ENCODE measurements at places on chromosomes 7 and 10.
A peak's percentile ranks its signal among the peaks of the same experiment; 100 is the strongest.

GRCh38 chr10:126977216-126977615, 72.0 kb downstream of the DOCK1 start:
- no peak for DNase-seq

DNA sequence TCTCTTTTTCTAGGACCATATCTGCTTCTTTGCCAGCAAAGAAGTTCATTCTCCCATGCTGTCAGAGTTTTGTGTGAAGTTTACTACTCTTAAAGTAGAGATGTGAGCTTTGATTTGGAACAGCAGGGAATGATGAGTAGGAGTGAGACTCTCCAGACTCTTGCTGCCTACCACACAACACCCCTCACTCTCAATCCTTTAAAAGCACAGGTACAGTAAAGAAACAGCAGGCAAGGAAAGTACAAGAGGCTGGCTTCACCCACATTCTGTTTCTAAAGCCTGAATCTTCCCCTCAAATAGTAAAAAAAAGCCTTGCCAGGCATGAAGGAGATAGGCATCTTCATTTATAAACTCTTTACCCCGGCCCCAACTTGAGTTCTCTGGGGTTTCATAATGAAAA, 97.3 kb downstream of the ARMH3 start:
- DNase-seq: no peak

GRCh38 chr10:49359349-49360270, 36.3 kb downstream of the DRGX start:
- no peak for DNase-seq

DNA sequence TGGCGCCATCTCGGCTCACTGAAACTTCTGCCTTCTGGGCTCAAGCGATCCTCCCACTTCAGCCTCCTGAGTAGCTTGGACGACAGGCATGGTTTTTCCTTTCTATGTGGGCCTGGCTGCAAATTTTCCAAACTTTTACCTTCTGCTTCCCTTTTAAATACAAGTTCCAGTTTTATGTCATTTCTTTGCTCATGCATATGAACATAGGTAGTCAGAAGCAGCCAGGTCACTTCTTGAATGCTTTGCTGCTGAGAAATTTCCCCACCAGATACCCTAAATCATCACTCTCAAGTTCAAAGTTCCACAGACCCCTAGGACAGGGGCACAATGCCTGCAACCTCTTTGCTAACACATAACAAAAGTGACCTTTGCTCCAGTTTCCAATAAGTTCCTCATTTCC, 21.6 kb upstream of the RPEL1 start:
- DNase-seq: no peak

- DNase-seq: no peak
These were observed 114.4 kb upstream of the NANOS1 start for GRCh38 chr10:118915161-118915560.

DNA sequence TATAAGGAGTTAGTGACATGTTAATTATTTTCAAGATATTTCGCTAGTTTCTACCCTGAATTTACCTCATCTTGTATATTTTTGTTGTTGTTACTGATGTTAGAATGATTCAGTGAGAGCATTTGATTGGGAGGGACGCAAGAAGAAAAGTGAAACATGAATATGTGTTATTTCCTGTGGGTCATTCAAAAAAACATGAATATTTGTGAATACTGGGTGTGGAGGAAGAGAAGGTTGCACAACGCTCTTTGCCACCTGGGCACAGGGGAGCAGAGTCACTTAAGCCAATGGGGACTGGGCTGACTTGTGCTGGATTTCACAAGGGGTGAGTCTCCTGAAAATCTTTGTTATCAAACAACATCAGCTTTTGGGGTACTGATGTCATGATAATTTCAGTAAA, 39.5 kb downstream of the AGK start:
- DNase-seq: no peak

- DNase-seq: no peak
These were observed 33.8 kb downstream of the MICALL2 start for GRCh38 chr7:1425292-1426136.

GRCh38 chr10:7410862-7411670, at the start of gene SFMBT2:
Gene SFMBT2 (minus strand): TSS chr10:7411034. CDS start chr10:7381898, 29,136 bp downstream.
- peak; percentile 70 for DNase-seq

- no peak for DNase-seq
These were observed 46.2 kb upstream of the OSBPL3 start for GRCh38 chr7:25026156-25026555.
